ENCODE measurements at places on chromosomes 12 and 14.
A peak's percentile ranks its signal among the peaks of the same experiment; 100 is the strongest.

DNA sequence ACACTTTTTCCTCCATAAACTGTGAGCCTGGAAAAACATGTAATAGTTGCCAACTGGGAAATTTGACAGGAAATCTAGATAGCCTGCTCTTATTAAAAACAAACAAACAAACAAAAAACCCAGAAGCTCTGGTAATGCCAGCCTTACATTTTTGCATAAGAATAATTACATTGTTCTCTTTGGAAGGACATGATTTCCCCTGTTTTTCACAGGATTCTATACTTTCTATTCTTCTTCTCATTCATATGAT lies 137.9 kb downstream of the AEBP2 start:
- DNase-seq, result no peak

DNA sequence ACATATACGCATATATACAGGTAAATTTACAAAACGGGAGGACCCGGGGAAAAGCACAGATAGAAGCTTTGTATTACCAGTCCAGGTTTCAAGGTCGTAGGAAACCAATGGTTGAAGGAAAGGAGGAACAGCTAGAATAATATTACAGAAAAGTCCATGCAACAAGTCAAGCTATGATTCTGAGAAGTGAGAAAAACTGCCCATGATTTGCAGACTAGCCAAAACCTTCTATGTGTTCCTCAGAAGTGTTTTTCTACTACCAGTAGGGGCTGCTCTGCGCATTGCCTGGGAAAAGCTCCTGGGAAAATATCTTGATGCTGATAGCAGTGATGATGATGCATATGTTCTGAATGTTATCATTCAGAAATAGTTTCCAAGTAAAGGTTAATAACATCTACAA lies 2.2 kb downstream of the PDZRN4 start:
- peak; percentile 13 for DNase-seq

GRCh38 chr12:9925705-9926393 lies 6.3 kb downstream of the CLEC2A start:
- DNase-seq, result peak; percentile 18

- no peak for DNase-seq
Observed at GRCh38 chr12:114681116-114681871, 2.7 kb downstream of the TBX3 start.

DNA sequence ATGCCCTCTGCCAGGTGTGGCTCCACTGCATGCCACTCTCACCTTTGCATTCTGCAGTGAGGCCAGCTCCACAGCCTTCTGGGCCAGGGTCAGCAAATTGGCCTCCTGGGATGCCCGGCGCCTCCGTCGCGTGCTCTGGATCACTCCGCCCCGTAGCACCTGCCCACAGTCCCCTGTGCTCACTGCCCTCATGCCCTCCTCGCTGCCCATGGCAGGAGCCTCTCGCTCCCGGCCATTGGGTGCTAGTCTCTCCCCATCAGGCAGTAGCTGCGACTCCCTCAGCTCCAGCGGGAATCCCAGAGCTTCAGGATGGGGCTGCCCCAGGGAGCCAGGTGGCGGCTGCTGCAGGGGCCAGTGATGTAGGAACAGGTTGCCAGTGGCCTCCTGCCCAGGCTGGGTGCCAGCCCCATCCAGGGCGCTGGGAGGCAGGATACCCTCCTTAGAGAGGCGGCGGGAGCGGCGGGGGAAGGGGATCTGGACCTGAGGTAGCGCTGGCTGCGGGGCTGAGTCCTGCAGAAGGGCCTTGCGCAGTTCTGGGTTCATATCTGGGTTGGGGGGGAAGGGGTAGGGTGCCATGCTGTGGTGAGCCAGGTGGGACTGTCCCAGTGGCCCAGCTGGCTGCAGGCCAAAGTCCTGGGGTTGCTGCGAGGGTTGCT lies 24.5 kb upstream of the PNMA1 start:
- no peak for DNase-seq

DNA sequence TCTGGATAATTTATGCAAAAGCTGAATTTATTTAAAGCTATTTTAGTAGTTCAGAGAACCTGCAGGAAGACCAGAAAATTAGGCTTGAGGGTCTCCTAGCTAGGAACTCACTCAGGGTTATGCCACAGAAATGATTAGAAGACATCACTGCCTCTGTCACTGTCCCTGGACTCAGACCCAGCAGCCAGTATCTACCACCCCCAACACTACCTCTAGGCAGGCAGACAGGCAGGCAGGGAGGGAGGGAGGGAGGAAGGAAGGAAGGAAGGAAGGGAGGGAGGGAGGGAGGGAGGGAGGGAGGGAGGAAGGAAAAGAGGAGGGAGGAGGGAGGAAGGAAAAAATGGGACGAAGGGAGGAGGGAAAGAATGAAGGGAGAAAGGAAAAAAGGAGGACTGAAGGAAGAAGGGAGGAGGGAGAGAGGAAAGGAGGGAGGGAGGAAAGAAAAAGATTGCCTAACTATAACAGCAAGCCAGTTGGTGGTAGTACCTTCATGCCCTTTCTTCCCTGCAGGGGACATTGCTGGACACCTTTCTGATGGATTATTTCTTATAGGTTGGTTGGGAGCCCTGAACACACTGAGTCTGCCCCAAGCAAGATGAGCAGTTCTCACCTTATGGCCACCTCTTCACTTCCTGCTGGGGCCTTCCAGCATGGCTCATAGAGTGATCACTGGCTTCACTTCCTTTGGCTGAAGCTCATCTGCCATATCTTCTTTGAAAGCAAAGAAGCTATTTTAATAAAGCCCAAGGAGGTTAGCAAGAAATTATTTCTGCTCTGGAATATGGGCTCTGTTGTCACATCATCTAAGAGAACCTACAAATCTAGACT lies 49.7 kb downstream of the KICS2 start:
- DNase-seq, result no peak

- no peak for DNase-seq
Observed at GRCh38 chr14:96938946-96939345, 141.8 kb downstream of the VRK1 start.

- no peak for DNase-seq
Observed at GRCh38 chr12:53966085-53966384, 6.9 kb upstream of the HOXC11 start.

DNA sequence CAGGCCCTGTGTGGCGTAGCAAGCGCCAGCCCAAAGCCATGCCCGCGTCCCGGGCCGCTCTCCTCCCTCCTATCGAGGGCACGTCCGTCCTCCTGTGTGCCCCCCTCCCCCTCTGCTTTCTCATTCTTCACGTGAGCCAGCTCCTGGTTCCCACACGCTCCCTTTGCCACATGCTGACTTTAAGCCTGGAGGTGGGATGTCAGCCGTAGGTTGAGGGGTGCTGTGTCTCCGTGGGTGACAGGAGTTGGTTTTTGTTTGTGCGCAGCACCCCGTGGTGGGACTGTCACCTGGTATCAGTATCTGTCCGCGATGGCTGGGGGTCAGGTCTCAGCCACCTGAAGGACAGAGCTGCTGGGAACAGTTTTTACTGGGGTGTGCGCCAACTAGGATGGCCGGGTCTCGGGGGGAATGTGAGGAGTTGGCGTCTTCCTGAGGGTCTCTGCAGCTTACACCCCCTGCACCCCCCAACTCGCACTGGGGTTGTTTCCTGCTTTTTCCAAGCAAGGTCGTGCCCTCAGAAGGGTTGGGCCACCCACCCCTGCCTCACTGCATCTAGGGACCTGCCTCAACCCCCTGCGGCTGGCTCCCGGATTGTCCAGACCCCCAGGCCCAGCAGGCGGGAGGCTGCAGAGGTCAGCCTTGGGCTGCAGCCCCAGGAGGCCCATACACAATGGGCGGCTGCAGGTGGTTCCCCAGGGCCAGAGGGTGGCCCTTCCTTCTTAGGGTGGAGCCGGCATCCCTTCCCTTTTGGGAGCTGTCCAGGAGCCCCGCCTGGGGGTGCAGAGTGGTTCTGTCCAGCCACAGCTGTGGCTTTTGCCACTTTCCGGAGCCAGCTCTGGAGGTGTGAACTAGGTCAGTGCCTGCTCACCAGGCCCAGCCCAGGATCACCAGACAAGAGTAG lies 7.3 kb downstream of the ULK1 start:
- DNase-seq, result no peak

- DNase-seq, result no peak
Observed at GRCh38 chr12:67942724-67943123, 46.5 kb upstream of the IFNG-AS1 start.

DNA sequence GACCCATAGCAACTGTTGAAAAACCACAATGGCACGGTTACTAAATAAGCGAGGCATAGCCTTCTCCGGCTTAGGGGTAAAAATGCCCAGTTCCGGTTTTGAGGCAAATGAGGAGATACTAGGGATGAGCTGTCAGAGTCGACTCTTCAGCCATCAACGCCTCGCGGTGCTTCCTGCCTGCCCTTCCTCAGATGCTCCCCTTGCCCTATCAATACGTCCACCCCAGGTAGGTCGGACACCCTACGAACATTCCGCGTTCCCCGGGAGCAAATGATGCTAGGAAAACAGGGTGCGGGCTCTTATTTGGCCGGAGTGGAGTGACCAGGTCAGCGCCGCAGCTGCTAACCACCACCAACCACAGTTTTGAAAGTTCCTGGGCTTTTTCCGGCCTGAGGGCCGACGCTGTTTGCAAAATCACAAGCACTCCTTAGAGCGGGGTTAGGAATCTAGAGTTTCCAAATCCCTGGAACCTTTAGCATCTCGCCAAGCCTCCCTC lies 1.2 kb downstream of the SRSF9 start:
- DNase-seq, result no peak

GRCh38 chr12:89276860-89277259 lies 75.4 kb downstream of the DUSP6 start:
- DNase-seq, result no peak

GRCh38 chr14:56216626-56217379 lies 98.6 kb downstream of the PELI2 start:
- peak; percentile 74 for DNase-seq

DNA sequence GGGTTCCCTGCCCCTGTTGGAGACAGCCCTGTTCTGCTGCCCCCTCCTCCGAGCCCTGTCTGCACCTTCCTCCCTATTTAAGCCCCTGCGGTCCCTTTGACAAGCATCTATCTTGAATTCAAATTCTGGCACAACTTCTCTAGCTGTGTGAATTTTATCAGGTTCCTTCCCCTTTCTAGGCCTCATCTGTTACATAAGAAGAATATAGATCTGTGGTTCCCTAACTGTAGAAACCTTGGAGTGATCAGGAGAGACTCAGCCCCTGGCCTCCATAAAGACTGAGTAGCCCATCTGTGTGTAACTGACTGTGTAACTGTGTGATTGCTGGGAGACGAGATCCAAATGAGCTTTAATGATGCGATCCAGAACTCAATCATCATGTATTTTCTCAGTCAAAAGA lies 13.0 kb upstream of the RACGAP1 start:
- DNase-seq, result no peak

- no peak for DNase-seq
Observed at GRCh38 chr14:101838476-101838875, 77.0 kb downstream of the PPP2R5C start.

DNA sequence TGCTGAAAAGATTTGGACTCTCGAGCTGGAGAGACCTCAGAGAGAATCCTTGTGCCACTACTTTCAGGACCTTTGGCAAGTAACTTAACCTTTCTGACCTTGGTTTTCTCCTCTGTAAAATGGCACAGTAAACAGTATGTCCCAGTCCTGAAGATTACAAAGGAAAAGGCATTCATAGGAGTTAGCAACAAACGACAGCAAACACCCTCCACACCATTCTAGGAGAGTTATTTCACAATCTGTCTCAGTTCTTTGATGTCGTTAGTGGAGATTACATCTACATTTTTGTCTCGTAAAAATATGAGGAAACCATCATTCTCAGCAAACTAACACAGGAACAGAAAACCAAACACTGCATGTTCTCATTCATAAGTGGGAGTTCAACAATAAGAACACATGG lies 205.7 kb downstream of the ITPR2 start:
- DNase-seq, result no peak

- no peak for DNase-seq
Observed at GRCh38 chr12:96101806-96102205, 66.4 kb upstream of the LTA4H start.

GRCh38 chr12:42741771-42742510 lies 152.4 kb upstream of the PRICKLE1 start:
- DNase-seq, result peak; percentile 64

- DNase-seq, result no peak
Observed at GRCh38 chr12:34402228-34402898, 380.1 kb downstream of the ALG10 start.

DNA sequence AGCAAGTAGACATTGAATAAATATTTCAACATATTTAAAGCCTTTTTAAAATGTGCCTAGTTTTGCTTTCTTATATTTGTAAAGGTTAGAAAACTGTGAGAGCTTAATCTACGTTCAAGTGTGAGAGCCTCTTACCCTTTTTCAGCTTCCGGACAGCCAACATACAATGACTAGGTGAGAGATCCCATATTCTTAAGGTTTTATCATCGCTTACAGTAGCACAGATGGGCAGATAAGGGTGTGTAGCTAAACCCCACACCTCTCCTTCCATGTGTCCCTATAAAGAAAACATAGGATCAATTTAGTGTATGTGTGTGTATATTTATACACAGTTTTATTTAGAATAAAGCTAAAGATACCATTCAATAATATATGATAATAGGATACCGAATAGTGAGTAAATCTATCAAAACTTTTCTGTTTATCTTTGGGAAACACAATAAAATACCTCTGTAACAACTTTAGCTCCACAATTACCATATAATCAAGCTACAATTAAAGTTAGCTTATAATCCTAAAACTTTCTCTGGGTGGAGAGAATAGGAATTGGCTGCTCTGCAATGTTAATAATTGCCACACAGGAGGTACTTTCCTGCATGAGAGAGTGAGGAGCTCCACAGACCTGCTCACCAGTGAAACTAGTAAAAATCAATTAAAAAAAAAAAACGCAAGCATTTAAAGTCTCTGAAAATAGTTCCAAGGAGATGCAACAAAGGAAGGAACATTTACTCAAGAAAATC lies 110.8 kb downstream of the EML5 start:
- no peak for DNase-seq

GRCh38 chr14:59347915-59348314 lies 117.3 kb downstream of the GPR135 start:
- no peak for DNase-seq

DNA sequence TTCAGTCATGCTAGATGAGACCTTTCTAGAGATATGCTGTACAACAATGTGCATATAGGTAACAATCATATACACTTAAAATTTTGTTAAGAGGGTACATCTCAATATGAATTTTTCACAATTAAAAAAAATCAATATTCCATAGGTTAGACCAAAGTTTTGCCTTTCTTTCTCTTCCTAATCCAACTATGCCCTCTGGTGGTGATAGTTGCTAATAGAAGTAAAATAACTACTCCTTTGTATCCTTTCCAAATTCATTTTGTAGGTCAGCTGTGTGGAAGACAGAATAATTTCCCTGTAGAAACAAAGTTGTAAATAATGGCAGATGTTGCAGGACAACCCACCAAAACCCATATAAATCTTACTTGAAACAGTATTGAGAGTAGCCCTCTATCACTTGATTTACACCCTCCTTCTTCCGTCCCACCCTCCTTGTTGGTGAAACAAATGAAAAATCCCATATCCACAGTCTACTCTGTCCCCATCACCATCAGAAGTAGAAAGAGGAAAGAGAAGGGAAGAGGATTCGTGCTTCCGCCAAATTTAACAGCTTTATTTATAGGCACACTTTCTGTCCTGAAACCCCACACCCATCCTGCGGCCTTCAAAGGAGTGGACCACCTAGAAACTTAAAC lies 34.2 kb upstream of the KICS2 start:
- peak; percentile 64 for DNase-seq

- DNase-seq, result no peak
Observed at GRCh38 chr14:51856792-51857296, 3.6 kb upstream of the GNG2 start.
